ENCODE measurements at places on chromosomes 5 and 9.

GRCh38 chr5:137665678-137666460 is 70.0 kb downstream of the KLHL3 start:
- peak; percentile 5 for DNase-seq

GRCh38 chr9:69805962-69806515 is 14.6 kb upstream of the CFAP95 start:
- DNase-seq = no peak

DNA sequence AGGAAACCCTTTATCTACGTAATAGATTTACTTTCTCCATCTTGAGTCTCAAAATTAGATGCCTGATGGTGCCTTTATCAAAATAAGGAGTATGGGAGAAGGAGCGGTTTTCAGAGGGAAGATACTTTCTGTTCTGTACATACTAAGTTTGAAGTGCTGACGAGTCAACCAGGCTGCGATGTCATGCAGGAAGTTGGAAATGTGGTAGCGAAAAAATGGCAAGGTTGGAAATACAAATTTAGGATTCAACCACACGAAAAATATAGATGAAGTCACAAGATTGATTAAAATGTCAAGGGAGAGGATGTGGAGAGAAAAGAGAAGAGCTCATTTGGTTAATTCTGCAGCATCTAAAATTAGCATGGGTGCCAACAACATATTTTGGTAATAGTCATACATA is 129.5 kb downstream of the FOXD1 start:
- no peak for DNase-seq

- no peak for DNase-seq
Measured at GRCh38 chr9:94649100-94649819, 9.9 kb upstream of the FBP1 start.

GRCh38 chr5:68369457-68370125 is 154.0 kb downstream of the PIK3R1 start:
- DNase-seq = no peak

DNA sequence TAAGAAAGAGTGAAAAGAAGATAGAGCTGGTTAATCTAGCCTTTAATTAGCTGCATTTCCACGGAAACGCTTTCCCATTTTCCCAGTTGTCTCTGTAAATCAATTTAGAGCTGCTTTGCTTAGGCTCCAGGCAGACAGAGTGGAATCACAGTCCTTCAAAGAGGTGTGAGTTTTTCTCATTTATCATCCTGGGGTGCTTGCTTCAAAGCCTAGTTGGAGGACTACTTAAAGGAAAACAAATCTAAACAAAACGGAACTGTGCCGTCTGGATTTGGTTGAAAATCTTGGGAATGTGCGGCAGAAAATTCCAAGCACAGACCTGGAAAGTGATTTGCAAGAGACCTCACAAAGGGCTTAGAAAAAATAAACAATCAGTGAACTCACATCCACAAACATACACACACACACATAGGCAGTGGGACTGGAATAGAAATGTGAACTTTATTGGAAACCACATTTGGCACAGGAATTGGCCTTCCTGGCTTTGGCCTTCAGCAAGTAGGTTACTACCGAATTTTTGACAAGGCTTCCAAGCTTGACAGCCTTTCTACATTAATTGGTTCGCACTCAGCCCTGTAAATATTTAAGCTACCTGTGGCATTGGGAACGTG is 235.2 kb upstream of the SLC24A2 start:
- DNase-seq = no peak

DNA sequence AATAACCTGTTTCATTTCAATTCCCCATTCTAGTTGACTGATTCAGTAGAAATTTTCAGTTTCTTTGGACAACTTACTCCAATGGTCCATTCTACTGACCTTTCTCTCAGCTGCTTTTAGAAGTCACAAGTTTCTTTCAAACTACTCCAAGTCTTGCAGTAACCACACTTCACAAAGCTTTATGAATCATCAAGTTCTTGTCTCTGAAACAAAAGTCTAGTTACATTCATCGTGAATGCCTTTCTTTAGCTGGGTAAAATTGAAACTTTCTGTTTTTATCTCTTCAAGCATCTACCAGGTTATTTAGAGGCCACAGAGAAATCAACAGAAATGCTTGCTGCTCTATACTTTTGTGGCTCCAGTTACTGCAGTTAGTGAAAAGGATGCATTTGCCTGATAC is 405.4 kb downstream of the TMEM232 start:
- no peak for DNase-seq

- no peak for DNase-seq
Measured at GRCh38 chr5:108727236-108727650, 20.5 kb upstream of the FER start.

DNA sequence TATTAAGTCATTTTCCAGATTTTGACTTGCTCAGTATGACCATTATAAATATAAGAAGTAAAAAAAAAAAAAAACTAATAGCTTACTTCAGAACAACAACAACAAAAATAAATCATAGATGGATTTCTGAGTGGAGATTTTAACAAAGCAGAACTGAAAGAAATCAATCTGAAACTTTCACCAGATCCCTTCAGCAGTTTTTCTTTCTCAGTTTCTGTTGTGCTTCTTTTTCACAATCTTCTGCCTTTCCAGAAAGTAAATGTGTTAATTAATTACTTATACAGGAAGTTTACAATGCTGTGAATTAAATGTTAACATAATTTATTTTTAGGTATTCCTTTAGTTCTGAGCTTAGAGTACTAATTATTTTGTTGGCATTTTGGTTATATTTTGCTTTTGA is 73.5 kb downstream of the CHSY3 start:
- DNase-seq = no peak

DNA sequence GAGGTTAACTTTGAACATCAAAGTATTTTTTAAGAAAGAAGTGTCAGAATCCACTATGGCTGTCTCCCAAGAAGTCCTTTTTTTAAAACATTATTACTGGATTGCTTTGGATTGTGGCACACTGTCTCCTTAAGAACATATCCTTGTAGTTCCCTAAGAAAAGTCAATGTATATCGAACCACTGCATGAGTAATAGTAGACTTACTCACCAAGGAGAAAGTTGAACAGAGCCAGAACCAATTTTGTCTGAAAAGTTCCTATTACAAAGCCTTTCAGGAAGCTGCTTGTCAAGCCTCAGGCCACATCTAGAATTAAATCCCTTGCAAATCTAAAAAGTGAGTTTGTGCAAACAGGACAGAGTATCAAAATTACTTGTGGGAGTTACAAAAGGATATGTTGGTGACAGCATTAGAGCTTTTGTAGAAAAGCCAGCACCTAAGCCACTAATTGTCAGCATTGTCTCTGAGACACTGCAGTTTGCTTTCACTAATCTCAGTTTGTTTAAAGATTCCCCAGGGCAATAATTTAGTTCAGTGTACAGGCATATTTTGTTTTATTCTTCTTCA is 195.4 kb downstream of the MPDZ start:
- DNase-seq = no peak

DNA sequence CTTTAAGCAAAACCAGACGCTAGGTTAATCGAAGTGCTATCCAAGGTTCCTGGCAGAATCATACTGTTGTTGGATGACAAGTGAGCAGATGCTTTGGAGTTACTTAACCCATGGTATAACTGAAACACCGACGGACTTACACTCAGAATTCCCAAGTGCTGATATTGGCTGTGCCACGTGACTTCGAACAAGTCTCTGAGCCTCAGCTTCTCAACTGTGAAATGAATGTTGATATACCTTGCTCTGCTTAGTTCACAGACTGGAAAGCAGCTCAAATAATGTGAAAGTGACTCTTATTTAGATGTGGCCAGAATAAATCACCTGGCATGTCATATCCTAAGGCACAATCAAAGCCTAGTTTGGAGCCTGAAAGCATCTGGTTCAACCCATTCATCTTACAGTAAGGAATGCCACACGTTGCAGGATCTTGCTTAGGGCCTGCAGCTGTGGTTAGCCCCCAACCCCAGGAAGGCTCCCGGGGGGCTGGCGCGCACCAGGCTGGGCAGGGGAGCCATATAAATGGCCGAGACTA is 759 bp downstream of the GEMIN5 start:
- no peak for DNase-seq

GRCh38 chr5:128253880-128254279 is 170.3 kb downstream of the SLC12A2 start:
- DNase-seq = no peak

DNA sequence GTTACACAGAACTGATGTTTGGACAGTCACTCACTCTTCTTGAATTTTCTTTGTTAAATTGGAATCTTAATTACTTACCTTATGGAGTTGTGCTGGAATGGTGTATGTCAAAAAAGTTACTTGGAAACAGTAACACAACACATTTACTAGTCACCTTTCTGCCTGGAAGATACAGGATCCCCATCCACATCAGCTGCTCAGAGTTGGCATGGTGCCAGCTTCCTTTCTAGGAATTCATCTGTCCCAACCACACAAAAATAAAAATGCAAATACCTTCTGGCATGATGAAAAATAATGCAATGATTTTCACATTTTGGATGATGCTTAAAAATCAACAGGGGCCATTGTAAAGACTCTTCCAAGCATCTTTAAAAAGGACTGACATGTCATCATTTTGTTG is 341.5 kb downstream of the TMEM38B start:
- DNase-seq = no peak

GRCh38 chr5:61055434-61056006 is 106.7 kb downstream of the SMIM15 start:
- no peak for DNase-seq
